ENCODE measurements at places on chromosomes 13 and 19.

DNA sequence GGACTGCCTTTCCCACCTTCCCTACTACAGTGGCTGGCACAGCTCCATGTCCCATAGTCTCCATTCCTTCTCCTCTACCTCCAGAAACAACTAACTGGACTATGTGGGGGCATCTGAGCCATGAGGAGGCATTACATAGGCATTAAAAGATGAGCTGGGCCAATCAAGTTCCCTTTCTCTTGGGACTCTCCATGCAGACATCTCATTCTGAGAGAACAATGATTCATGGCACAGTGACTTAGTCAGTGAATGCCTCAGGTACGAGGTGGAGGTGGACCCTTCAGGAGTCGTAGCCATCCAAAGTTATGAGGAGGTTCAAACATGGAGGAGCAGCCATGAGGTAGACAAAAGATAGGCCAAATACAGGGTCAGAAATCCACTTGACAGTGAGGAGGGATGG is 70.0 kb downstream of the GPC6 start:
- DNase-seq, result no peak

- no peak for DNase-seq
These were observed 30.3 kb downstream of the ADPRHL1 start for GRCh38 chr13:113422807-113423519.

- no peak for DNase-seq
These were observed 2.0 kb upstream of the TSHZ3 start for GRCh38 chr19:31351056-31351854.

DNA sequence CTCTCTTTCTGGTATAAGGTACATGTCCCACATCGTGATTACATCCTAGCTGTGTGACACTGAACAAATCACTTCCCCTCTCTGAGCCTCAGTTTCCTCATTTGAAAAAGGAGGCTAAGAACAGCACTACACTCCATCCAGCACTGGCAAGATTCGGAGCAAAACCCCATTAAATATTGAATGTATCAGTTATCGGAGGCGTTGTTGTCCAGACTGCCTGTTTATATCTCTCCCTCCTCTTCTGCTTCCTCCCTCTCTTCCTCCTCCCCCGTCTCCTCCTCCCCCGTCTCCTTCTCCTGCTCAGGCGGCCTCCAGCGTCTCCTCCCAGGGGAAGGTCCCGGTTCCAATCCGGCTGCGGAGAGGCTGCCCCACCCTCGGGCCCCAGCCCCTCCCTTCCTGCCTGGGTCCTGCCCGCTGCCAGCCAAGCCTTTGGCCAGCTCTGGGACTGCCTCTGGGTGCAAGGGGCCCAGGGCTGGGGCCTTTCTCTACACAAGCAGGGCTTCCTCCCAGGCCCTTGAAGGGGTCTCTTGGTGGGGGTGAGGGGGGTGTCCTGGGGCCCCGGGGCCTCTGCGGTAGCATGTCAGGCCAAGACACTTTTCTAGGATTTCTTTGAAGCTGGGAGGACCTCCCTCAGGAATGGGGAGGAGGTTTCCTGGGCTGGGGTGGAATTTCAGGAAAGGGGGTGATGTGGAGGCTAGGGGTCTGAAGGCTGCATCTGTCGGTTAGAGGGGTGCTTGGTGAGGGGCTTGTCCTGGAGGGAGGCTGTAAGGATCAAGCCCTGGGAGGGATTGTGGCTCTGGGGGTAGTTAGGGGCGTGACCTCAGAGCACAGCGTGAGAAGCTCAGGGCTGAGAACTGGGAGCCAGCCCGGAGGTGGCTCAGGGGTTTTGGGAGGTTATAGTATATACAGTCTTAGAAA is 1.9 kb downstream of the RRAS start:
- DNase-seq, result no peak

DNA sequence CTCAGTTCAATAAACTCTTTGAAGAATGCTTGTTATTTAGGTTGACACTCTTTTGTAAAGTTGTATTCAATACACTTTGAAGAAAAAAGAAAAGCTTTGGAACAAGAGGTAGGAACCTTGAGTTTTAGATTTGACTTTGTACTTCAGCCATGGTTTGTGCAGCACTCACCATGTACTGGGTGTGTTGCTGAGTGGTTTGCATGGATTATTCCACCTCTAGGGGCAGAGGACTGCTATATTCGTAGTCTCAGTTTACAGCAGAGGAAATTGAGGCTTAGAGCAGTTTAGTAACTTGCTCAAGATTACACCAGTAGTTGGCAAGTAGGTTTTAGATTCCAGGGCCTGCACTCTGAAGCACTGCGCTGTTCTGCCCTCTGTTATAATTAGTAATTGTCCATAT is 68.8 kb downstream of the DNAJC3 start:
- DNase-seq, result no peak

- DNase-seq, result no peak
These were observed 11.5 kb upstream of the SPART start for GRCh38 chr13:36357692-36358091.

GRCh38 chr19:41324231-41324702 is 14.3 kb downstream of the CCDC97 start:
- no peak for DNase-seq

Data from NCI-H2081 treated with DMSO at 0.1 percent for 48 hours (cell line).